Nucleus accumbens (tissue), 56 donors: ENCODE measurements at places on chromosomes 7 and 10.

- DNase-seq, result peak; percentile 71
Measured at GRCh38 chr10:117005026-117005526, at the start of gene SHTN1. SHTN1 (minus strand) TSS chr10:117005187; CDS start chr10:117005079, 108 bp downstream.

DNA sequence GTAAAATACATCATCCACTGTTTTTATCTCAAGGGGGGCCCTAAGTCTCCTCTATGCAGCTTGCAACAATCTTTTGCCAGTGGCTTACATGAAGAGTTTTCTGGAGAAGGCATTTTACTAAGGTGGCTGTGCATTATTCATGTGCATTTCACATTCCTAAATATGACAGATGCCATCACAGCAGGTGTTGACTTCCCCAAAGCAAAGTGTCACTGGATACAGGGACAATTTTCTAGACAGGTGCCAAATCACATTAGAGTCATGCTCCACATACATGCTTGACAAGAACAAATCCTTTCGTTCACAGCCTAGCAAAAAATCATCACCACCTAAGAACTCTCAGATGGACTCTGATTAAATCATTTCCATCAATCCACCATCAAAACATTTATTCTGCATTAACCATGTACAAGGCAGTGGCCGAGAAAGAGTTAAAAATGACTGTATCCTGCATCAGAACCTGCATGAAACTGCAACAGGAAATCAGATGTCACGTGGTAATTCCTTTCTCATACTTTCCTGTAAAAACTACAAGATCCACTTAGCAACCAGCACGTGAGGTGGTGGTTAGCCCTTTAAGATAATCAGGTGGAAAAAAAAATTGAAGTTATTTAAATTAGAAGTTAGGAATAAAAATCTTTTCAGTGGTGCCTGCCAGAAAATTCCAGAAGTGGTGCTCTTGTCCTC is 88.2 kb upstream of the AFAP1L2 start:
- no peak for DNase-seq

DNA sequence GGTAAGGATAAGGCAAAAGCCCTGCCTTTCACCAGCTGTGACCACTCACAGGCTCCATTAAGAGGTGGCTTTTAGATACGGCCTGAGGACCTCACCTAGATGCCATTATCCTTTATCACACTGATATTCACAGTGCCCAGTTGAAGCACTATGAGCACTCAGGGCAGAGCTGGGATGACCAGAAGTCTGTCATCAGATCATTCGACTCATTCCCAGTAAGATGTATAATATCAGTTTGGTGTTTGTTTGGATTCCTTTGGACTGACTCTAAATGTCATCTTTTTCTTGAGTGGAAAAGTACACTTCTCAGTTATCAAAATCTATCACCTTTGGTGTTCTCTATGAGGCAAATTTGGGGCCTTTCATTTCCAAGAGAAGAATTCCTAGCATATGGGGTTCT is 18.7 kb downstream of the CCDC136 start:
- DNase-seq, result no peak

- DNase-seq, result no peak
Measured at GRCh38 chr7:35780070-35780469, 20.8 kb upstream of the SEPTIN7 start.

- DNase-seq, result no peak
Measured at GRCh38 chr7:30249316-30249715, 35.1 kb upstream of the ZNRF2 start.

DNA sequence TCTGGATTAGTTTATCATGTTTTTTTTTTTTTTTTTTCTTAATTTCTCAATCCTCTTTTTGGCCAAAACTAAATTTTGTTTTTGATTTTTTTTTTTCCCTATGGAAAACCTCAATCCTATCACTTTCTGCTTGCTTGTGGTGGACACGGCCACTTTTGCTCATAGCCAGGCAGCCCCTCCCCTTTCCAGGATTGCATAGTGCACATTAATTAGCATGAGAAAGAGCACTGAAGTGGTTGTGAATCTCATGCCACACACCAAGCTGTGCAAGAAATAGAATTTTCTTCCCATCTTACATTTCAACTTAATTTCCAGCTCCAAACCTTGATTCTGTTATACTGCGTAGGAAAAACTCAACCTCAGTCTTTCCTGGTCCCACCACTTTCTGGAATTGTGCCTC is 34.6 kb downstream of the MGAM2 start:
- DNase-seq, result no peak

GRCh38 chr10:3578682-3579081 is 206.3 kb downstream of the KLF6 start:
- DNase-seq, result no peak

- no peak for DNase-seq
Measured at GRCh38 chr10:129344731-129345355, 122.2 kb upstream of the MGMT start.

GRCh38 chr7:102866535-102867215 is 46.1 kb upstream of the LRRC17 start:
- DNase-seq, result no peak

GRCh38 chr7:41013117-41013516 is 689.8 kb downstream of the INHBA start:
- no peak for DNase-seq

DNA sequence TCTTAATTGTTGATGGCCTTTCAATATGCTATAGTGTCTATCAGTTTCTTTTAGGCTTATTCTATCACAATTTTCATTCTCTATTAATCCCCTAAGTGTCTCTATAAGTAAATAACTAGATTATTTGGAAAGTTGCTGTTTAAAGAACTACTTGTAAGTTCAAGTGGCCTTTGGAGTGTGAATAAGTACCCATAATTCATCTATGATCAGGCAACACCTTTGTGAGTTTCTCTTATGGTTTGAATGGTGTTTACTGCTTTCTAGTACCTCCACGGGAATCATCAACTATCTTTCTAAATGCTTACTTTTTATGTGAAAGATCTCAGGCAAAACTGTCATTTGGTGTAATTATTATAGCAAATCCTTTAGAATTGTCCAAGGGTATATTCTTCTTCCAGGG is 166.7 kb downstream of the POU6F2 start:
- DNase-seq, result no peak

- DNase-seq, result no peak
Measured at GRCh38 chr10:29869593-29869992, 189.8 kb downstream of the JCAD start.

- DNase-seq, result no peak
Measured at GRCh38 chr7:157840914-157841772, 504.3 kb downstream of the DNAJB6 start.

DNA sequence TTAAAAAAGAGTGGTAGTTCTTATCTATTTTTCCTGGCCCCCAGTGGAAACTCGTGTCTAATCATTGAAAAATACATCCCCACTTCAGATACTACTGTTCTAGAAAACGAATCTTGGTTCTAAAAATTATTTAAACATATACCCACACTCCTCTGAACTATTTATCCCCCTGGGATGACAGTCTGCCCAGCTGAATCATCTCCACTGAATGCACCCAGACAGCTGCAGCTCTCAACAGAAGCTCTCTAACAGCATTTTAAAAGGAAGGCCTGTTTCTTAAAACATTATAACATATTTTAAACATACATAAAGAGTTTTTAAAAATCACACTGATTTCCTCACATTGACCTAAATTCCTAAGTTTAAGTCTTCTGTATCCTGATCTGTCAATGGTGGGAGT is 544.6 kb upstream of the PHF14 start:
- no peak for DNase-seq

DNA sequence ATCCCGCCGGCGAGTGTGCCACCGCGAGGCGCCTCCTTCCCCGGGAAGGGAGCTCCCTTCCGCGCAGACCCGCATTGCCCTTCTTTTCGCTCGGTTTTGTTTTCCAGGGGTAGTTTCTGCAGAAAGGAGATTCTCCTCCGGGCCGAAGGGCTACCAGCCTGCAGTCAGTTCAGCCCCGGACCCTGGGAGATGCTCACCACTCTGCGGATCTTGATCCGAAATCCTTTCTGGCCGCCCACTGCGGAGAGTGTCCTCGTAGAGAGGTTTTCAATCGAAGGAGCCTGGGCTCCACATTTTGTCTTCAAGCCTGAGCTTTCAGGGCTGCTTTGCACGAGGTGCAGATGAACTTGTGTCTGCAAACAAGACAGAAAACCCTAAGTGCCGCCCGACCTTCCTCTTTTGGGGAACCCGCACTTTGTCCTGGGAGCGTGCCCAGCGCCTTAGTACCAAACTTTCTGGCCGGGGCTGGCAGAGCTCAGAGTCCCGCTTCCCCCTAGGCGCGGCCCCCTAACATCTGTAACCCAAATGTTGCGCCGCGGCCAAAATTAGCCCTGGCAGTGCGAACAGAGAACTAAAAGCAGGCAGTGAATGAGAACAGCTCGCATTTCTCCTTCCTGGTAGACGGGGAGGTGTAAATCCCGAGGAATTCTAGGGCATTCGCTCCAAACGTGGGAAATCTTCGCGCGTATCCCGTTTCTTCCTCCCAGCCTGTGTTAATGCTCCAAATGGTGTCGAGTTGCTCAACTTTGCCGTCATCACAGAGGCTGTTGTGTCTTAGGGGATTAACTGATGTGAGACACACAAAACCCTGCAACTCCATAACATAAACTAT is 6.7 kb upstream of the EN2 start:
- DNase-seq, result no peak

GRCh38 chr10:126140746-126141273 is 244.4 kb downstream of the FANK1 start:
- no peak for DNase-seq

- no peak for DNase-seq
Measured at GRCh38 chr7:95493247-95493646, 7.5 kb downstream of the ASB4 start.

DNA sequence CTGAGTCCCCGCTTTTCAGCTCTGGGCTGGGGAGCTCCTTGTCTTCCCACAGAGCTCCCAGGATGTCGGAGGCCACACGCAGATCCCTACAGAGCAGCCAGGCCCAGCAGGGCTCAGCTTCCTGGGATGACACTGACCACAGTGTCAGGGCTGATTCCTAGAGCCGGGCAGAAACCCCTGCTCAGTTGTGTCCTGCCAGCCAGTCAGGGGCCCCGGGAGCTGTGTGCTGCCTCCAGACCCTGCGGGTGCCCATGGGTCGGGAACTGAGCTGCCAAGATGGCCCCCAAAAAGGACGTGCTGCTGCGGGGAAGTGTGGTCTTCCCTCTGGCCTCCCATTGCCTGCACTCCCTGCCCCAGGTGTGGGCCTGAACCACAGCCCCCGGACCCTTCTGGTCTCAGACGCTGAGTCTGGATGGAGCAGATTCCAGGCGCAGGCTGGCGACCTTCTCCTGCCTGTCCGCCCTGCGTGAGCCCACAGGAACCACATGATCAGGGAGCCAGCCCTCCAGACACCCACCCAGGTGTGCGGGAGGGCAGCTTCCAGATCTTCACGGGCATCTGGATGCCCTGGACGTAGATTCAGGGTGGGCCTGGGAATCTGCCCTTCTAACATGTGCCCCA is 217.4 kb downstream of the MAD1L1 start:
- DNase-seq, result no peak

DNA sequence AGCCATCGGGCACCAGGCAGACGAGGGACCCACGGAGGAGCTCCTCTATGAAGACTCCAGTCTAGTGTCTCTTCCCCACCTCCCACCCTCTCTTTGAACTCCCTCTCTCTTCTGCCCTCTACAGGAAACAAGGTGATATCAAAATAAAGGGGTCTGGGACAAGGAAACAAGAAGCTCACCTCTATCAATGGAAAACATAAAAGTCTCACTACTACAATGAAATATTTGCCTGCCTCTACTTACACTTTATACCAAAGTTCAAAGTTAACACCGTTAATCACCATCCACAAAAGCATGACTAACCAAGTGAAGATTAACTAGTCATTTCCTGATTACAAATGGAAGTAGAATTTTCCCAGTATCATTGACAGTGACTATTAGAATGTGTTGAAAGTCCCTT is 82.2 kb downstream of the PARD3 start:
- no peak for DNase-seq

DNA sequence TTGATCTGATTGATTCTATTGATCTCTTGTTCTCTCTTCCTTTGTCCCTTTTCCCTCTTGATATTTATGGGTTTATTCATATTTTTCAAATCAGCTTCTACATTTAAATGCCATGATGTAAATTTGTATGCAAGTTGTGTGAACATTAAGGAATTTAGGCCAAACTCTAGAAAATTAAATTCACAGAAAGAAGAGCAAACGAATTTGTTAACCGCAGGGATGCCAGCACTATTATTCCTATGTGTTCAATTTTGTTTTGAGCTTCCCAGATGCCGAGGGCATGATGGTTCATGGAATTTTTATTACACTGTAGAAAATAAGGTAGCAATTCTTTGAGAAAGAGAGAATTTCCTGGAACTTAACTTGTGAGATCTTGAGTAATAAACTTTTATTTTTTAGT is 220.9 kb downstream of the BUB3 start:
- no peak for DNase-seq

GRCh38 chr7:137829337-137829992 is 17.3 kb downstream of the DGKI start:
- no peak for DNase-seq

GRCh38 chr7:100489824-100490223 is 6.1 kb downstream of the NYAP1 start:
- DNase-seq, result peak; percentile 91

DNA sequence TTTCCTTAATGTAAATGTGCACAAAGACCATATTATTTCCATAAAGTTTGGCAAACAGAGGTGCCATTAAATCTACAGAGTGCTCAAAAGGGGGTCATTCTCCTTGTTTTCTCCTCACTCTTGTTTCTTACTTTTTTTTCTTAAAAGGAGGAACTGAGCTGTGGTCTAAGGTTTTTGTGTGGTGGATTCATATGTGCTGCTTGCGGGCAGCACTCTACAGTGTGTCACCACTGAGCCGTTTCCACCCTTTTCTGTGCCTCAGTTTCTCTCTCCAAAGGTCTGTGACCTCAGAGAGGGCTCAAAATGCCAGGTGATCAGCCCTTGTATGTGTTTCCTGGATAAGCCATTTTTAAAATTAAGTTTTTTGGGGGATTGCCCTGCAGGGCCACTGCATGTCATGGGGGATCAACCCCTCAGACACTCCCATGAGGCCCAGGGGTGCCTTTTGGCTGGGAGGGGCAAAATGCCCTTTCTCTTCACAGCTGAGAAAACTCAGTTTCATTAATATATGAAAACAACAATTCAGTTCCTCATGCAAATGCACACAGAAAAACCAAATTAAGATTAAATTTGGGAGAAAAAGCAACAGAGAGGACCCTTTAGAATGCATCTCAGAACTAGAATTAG is 56.9 kb upstream of the VOPP1 start:
- DNase-seq, result no peak

GRCh38 chr10:123669886-123670285 is 3.7 kb downstream of the GPR26 start:
- DNase-seq, result no peak

- DNase-seq, result no peak
Measured at GRCh38 chr7:55396233-55396785, 31.2 kb downstream of the LANCL2 start.
